Activated T-helper 1 cell treated with anti-CD3 and anti-CD28 coated beads, Interleukin-12 subunit alpha, Interleukin-12 subunit beta, Interleukin-2, Interleukin-4 antibody, amounts not matched to agents 30 ng/mL and 10 ng/mL and 1 ng/mL, durations not matched to agents 14 hours and 24 hours and 36 hours (primary cell): ENCODE measurements at places on chromosomes 1 and 21. TPM values are rescaled to one million over a fixed set of nuclear protein-coding genes. Genes with fewer than 3 reads are reported as not detected.

Gene RGS1
- total RNA-seq, result 11.8 and 12.0 TPM in 2 replicates

Gene LAMC2
- 0.16 and 0.22 TPM in 2 replicates for total RNA-seq

DNA sequence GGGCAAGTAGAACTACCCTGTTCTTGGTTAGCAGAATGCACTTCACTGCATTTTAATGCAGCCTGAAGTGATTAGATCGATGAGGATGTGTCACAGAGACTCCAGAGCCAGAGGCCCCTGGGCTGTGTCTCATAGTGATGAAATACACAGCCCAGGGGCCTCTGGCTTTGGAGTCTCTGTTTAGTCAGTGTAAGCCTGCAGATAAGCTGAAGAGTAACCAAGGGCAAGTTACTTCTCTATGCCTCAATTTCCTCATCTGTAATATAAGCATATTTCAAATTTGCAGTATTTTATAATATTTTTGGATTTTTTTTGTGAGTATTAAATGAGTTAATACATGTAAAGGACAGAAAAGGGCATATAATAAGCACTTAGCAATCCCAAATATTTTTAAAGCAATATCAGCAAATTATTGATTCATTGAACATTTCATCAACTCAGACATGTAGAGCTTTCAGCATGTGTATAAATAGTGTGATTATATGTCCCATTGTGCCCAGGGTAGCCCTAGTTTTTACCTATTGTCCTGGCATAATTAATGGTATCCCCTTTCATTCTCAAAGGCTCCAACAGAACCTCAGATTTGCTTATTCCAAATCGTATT lies 23.6 kb upstream of the APOBEC4 start:
- DNase-seq, result no peak
- H3K4me3 ChIP-seq, result no peak overlapping the region
- H3K27ac ChIP-seq, result no peak overlapping the region
- H3K27me3 ChIP-seq, result peaks cover 13% of the 10 kb centered on the region

DNA sequence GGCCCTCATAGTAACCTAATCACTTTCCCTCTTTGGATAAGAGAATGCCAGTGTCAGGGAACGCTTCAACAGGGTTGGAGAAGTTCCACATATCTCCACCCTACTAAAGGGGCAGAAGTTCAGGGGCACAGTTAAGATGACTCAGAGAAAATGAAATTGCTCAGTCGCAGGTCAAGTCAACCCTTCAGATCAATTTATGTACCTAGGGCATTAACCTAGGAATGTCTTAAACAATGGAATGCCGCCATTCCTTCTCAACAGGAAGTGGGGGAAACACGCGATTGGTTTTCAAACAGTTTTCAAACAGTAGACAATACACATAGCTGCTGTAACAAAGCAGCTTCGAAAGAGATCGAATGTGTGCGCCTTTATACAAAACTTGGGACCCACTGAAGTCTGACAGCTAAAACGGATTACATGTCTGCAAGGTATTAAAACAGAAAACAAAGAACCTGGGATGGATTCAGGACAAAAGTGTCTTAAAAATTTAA lies 897 bp downstream of the SLC25A24 start:
- no peak for DNase-seq
- peaks cover 22% of the 10 kb centered on the region for H3K36me3 ChIP-seq
- peaks cover 38% of the 10 kb centered on the region for H3K4me1 ChIP-seq
- peak overlapping the region; percentile 86 for H3K4me3 ChIP-seq
- peak overlapping the region; percentile 73 for H3K27ac ChIP-seq

DNA sequence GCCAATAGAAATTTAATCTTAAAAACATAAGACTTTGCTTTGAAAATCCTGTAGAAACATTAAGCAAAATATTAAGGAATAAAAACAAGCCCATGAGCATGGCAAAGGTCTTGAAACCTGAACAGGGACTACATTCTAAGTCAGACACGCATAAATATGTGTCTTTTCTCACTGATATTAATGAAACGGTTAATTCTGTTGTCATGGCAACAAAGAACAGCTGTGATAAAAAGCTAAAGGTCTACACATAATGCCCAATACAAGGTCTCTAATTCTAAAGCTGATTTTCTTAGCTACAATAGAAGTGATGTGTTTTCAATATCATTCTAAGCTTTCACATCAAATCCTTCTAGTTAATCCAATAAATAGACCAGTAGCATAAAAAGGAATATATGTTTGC lies 331.7 kb downstream of the PTBP2 start:
- H3K4me3 ChIP-seq, result no peak overlapping the region
- H3K4me1 ChIP-seq, result no peaks in the 10 kb centered on the region
- H3K27ac ChIP-seq, result no peak overlapping the region
- peaks cover 2% of the 10 kb centered on the region for H3K27me3 ChIP-seq

Gene ORC1
- 39.6 and 40.3 TPM in 2 replicates for total RNA-seq

GRCh38 chr1:239268941-239269340 lies 117.4 kb upstream of the CHRM3 start:
- no peak overlapping the region for H3K27ac ChIP-seq
- H3K4me1 ChIP-seq, result no peaks in the 10 kb centered on the region
- no peak for DNase-seq
- no peaks in the 10 kb centered on the region for H3K27me3 ChIP-seq
- no peaks in the 10 kb centered on the region for H3K36me3 ChIP-seq
